ENCODE measurements at places on chromosomes 2 and 18.

GRCh38 chr2:95272299-95272751, 1.9 kb upstream of the PROM2 start:
- DNase-seq: peak; percentile 20

DNA sequence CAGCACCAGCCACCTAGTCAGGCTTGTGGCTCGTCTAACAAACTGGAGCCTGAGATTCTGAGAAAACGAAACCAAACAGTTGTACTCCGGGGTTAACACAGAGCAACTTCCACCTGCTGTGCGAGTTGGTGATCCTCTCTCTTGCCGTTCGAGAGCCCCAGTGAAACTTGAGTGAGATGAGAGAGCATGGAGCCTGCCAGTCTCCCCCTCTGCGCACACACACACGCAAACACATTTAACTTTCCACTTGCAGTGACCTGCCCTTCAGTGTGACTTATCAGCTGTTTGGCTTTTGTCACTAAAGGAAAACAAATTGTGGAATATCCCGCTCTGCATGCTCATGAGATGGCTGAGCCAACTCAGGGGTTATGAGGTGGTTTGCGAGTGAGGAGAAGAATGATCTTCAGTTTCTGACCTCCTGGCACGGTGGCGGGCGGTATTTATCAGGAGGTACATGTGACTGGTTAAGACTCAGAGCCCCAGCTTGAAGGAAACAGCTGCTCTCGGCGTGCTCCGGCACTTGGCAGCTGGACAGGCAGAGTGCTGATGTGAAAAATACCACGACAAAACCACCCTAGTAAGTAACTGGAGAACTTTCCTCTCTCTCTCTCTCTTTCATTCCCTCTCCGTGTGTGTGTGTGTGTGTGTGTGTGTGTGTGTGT, at the start of gene RASGRP3:
Gene RASGRP3, plus strand, starts transcription at position 519 of the 662 bp plus-strand sequence. CDS start 38,488 bp downstream, outside the sequence.
- peak; percentile 75 for DNase-seq

DNA sequence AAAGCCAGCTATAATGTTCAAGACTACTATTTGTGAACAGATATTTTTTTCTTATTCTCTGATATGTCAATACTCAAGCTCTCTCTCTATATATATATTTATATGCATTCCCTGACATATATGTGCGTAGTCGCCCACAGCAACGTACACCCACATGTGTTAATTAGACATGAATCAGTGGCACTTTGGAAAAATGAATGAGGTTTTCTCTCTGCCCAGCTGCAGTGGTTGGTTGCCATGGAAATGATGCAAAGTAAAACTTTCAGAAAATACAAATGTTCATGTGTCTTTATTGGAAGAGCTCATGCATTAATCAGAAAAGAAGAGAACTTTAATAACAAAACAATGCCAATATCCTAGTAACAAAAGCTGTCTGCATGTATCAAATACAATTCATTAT, 34.7 kb downstream of the UNC80 start:
- no peak for DNase-seq

GRCh38 chr2:84881581-84882413, 913 bp upstream of the TRABD2A start:
- peak; percentile 85 for DNase-seq

DNA sequence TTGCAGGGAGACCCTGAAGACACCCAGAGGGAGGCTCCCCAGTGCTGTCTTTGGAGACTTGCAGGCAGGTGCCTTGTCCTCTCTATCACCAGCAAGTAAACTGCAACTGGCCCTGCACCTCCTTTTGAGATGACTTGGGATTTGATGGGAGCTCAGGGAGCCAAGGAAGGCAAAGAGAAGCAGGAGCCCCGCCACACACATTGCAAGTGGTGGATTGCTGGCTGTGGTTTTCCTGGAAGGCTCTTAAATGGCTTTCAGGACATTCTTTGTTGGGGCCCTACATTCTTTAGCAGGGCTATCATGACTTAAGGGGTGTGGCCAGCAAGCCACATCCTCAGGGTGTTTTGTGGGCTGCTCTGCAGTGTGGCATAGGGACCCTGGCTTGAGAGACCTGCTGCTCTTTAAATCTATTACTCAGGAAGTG, 39.9 kb upstream of the CDC42EP3 start:
- peak; percentile 8 for DNase-seq

GRCh38 chr2:56299171-56299691, 115.4 kb downstream of the CCDC85A start:
- no peak for DNase-seq

DNA sequence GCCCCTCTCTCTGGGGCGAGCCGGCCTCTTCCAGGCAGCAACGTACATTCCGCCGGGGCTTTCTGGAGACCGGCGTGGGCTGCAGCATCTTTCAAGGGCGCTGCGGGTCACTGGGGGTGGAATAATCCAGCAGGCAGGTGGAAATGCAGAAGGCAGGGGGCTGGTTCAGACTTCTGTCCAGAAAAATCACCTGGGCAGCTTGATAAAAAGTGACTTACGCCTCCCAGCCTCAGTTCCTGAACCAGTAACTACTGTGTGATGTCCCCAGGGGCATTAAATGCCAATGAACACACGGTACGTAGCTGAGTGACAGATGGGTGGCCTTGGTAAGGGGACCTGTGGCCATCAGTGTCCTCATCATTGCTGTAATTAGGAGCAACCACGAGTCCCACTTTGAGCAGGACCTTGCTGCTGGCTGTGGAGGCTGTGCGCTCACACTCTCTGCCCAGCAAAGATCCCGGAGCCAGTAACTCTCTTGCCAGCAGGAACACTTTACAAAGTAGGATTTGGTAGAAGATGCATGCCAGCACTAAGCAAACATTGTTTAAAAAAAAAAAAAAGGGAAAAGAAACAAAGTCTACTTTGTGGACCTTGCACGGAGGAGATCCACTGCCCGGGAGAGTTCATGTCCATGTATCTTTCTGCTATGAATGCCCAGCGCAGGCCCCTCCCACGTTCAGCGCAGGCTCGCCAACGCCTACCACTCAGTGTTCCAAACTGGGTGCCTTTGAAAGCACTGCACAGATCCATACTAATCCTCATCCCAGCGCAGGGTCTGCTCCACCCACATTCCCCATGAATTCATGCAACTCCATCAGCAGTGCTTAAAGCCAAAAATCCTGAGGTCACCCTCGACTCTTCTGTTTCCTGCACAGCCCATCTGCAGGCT, 177.3 kb downstream of the HDAC4 start:
- DNase-seq: peak; percentile 76

- no peak for DNase-seq
Observed at GRCh38 chr18:44130376-44130942, 550.2 kb upstream of the SETBP1 start.

GRCh38 chr2:57372237-57372984, 674.2 kb upstream of the VRK2 start:
- no peak for DNase-seq

- no peak for DNase-seq
Observed at GRCh38 chr18:32468147-32468845, 2.4 kb downstream of the GAREM1 start.

GRCh38 chr18:37872562-37872961, 307.0 kb upstream of the CELF4 start:
- DNase-seq: no peak

GRCh38 chr18:35581898-35582641, 530 bp downstream of the GALNT1 start:
- peak; percentile 55 for DNase-seq

- no peak for DNase-seq
Observed at GRCh38 chr2:151470556-151470955, 60.9 kb downstream of the RIF1 start.

- no peak for DNase-seq
Observed at GRCh38 chr2:28496781-28497180, 921 bp downstream of the PLB1 start.

- no peak for DNase-seq
Observed at GRCh38 chr2:197986977-197987376, 182.6 kb downstream of the PLCL1 start.

GRCh38 chr2:191171286-191171685, 20.5 kb upstream of the STAT4 start:
- DNase-seq: no peak

All from left colon (tissue), 2 donors.